ENCODE measurements at places on chromosomes 1 and 21.

GRCh38 chr1:193472838-193473398, 286.5 kb upstream of the B3GALT2 start:
- DNase-seq = peak; percentile 20

DNA sequence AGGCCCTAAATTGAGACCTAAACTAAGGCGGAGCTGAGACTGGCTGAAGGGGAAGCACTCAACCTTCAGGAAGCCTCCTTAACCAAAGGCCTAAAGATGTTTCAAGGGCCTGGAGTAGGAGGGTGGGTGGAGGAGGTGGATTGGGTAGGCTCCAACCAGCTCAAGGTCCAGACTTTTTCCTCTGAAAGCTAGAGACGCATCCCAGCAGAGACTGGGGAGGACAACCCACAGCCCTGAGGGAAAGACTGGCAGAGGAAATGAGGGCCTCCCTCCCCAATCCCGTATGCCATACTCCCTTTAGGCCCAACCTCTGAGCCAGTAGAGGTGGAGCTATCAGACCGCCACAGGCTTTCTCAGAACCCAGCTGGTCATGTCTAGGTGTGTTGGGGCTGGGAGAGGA, 1.1 kb downstream of the ECM1 start:
- no peak for DNase-seq

- no peak for DNase-seq
Measured at GRCh38 chr1:195897076-195897475, 711.2 kb downstream of the KCNT2 start.

DNA sequence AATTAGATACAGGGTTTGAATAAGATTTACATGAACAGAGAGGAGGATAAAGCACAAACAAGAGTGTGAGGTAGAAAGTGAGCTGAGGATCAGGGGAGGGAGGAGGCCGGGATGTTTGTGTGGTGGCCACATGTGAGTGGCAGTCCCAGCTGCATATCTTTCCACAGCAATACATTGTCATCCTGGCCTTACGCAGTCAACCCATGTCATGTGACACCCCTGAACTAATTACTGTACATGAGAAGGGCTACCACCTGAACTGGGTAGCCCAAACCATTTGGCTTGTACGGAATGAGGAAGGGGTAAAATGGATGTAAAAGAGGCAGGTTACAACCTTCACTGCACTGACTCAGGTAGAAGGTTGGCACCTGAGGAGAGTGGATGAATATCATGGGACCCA, 4.2 kb downstream of the SLAMF7 start:
- DNase-seq = no peak

- no peak for DNase-seq
Measured at GRCh38 chr1:160048335-160048734, 16.5 kb upstream of the PIGM start.

DNA sequence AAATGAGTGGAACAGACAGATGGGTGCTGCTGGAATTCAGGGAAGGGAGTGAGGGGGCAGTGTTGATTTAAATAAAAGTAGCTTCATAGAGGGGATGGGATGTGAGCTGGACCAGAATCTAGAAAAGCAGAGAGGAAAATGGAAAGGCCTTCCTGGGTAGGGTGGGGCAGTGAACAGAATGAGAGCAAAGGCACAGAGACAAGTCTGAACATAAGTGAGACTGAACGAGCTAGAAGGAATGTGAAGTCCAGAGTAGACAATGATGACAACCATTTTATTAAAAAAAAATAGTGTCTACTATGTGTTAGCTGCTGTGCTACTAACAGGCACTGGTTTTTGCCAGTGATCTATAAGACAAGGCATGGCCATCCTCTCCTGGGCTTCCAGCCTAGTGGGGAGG, 36.0 kb downstream of the ELK4 start:
- DNase-seq = no peak

- DNase-seq = no peak
Measured at GRCh38 chr1:15739745-15740144, 2.6 kb upstream of the TMEM82 start.

DNA sequence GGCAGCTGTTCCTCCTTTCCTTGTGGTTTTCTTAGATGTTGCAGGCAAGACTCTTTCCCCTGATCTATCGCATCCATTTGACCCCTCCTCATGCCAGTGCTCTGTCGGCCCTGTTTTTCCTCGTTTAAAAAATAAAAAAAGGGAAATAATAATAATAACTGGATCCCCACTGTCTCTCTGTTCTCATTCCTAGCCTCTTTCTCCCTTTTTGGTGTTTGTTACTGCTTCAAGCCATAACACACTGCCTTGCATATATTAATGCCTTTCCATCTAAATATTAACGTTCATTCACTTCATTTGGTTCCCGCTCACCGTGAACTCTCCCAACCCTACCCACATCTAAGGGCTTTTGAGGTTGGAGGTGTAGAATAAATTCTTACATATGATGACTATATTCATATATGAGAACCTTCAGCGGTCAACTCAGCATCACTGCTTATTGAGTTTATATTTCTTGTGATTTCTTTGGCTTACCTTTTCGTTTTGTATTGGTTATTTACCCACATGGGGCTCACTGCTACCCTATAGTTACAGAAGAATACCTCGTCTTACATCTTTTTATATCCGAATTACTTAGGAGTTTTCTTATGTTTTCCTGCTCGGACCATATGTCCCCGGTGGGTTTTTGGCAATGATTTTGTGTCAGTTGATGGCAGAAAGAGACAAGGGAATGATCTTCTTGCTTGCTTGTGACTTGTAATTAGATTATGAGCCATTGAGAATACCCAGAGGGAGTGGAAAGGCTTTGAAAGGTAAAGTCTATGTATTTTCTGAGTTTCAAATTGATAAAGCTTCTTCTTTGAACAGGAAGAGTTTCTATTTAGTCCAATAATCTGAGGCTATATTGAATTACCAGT, 805 bp downstream of the ATG4C start:
- DNase-seq = peak; percentile 4

- peak; percentile 81 for DNase-seq
Measured at GRCh38 chr1:198156111-198156744, 570 bp upstream of the NEK7 start.

GRCh38 chr1:8911416-8912309, 33.2 kb upstream of the ENO1 start:
- DNase-seq = no peak

DNA sequence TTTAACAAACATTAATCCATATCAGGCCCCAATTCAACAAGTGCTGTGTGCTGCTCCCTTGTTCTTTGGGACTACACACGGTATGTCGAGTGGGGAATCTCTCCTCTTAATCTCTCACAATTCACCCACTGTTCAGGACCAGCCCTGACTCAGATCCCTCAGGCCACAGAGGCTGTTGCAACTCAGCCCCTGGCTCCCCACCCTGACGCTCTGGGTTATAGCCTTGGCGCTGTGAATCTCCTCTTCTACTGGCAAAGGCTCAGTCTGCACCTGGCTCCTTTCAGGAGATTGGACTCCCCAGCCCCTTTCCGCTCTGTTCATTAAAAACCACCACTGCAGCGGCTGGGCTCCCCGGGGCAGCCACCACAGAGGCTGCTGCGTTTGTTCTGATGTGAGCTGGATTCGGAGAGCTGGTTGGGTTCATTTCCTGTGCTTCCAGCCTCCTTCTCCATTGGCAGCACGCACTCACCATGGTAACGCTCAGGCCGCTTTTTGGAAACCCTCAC, 13.0 kb downstream of the CAPN8 start:
- no peak for DNase-seq

GRCh38 chr1:94697839-94698238, 122.3 kb upstream of the SLC44A3 start:
- DNase-seq = peak; percentile 36

GRCh38 chr1:55329808-55330432, 114.8 kb upstream of the USP24 start:
- DNase-seq = no peak

- no peak for DNase-seq
Measured at GRCh38 chr1:43965316-43965715, 4.5 kb upstream of the DPH2 start.

GRCh38 chr1:48039088-48040054, 42.2 kb upstream of the TRABD2B start:
- no peak for DNase-seq

GRCh38 chr1:152021569-152021968, 15.2 kb downstream of the S100A11 start:
- no peak for DNase-seq

GRCh38 chr1:170803711-170804110, 131.6 kb upstream of the MROH9 start:
- no peak for DNase-seq

DNA sequence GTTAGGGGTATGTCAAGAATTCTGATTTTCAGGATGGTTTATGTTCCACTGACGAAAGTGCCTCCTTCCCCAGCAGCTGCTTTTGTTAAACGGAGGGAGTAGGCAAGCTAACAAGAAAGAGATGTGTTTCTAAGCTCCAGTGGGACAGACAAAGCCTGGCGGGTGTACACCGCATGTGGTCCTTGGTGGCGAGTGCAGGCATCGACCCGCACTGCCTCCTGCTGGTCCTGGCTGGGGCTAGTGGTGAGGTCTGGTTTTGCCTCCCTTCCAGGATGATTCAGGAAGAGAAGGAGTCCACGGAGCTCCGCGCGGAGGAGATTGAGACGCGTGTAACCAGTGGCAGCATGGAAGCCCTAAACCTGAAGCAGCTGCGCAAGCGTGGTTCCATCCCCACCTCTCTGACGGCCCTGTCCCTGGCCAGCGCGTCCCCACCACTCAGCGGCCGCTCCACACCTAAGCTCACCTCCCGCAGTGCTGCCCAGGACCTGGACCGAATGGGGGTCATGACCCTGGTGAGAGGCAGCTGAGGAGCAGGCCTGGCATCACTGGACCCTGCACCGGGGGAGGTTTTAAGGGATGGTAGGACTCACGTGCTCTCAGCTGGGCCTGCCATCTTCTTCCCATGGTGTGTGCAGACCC, 29.0 kb downstream of the PPFIA4 start:
- no peak for DNase-seq

DNA sequence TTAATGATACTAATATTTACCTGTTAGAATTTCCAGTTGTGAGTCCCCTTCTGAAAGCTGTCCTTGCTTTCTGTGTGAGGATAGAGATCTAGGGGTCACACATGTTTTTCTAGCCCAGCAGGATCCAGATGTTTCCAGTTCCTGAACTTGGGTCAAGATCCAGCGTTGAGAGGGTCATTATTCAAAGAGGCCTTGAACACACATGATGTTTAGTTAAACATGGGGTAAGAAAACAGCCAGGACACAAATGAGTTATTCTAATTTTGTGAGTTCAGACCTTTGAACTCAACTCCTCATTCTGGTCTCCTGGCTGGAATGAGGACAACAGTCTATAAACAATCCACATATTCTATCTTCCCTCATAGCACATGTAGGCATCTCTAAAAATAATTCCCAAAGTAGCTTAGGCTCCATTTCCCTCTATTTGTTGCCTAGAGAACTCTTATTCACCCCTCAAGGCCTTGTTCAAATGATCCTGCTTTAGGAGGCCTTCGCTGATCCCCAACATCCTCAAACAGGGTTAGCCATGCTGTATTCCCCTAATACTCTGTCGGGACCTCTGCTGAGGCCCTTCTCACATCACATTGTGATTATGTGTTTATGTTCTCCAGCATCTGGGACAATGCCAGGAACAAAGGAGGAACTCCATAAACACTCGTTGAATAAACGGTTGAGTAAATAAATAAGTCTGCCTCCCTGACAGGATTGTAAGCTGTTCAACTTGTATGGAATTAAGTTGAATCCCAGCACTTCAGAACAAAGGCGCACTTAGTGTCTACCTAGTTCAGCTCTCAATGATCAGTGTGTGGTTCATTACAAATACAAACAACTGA, 15.0 kb upstream of the KCNN3 start:
- DNase-seq = no peak

DNA sequence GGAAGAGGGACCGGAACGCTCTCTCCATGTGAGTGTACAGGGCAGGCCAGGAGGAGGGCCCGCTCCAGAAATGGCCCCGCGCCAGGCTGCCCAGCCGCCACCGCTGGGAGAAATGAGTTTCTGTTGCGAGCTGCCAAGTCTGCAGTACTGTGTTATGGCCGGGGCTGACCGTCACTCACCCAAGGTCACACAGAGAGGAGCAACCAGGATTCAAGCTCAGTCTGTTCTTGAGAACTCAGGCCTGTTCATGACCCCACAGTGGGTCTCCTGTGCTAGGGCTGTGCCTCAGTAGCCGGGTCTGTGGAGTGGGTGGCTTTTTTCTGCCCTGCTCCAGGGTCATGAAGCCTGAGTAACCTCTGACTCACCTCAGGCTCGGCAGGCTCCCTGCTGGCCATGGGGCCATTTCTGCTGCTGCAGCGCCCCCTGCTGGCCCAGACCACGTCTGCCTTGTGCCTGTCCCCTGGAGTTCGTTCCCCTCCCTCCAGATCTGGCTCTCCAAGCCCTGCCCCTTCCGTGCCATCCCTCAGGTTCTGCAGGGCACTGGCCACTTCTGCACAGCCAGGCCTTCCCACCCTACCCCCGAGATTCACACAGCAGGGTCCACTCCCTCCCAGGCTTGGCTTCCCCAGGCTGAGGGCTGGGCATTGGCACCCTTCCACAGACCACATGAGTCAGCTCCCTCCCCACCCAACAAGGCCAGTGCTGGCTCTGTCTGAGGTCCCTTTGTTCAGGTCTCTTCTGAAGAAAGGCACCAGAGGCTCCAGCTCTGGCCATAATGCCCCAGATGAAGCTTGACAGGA, 51.8 kb downstream of the EDN2 start:
- peak; percentile 67 for DNase-seq

Measured in large intestine (tissue), 12 donors.